ENCODE measurements at places on chromosomes 12 and 14. TPM values are rescaled to one million over a fixed set of nuclear protein-coding genes. Genes with fewer than 3 reads are reported as not detected.

The CDK17 gene
- total RNA-seq: 63.2 TPM

The PTHLH gene
- 0.95 TPM for total RNA-seq

The RBM23 gene
- total RNA-seq: 356 TPM

The MFAP5 gene
- total RNA-seq: 33.3 TPM

GRCh38 chr12:106150555-106150954, 11.8 kb upstream of the NUAK1 start:
- peaks cover 16% of the 10 kb centered on the region for H3K4me1 ChIP-seq
- no peak overlapping the region for H3K4me3 ChIP-seq
- H3K27ac ChIP-seq: no peak overlapping the region

GRCh38 chr12:58647495-58647894, 272.8 kb downstream of the LRIG3 start:
- H3K4me1 ChIP-seq: no peaks in the 10 kb centered on the region
- H3K4me3 ChIP-seq: no peak overlapping the region
- no peaks in the 10 kb centered on the region for H3K27me3 ChIP-seq
- H3K36me3 ChIP-seq: no peaks in the 10 kb centered on the region
- DNase-seq: no peak
- H3K27ac ChIP-seq: no peak overlapping the region

- H3K27ac ChIP-seq: no peak overlapping the region
- H3K4me1 ChIP-seq: no peaks in the 10 kb centered on the region
- H3K36me3 ChIP-seq: no peaks in the 10 kb centered on the region
- H3K4me3 ChIP-seq: no peak overlapping the region
Observed at GRCh38 chr14:34684578-34684977, 29.8 kb downstream of the CFL2 start.

Data from sigmoid colon (tissue), 7 donors.